ENCODE measurements at places on chromosomes 1 and 21.

GRCh38 chr1:233732206-233732605, 118.3 kb downstream of the KCNK1 start:
- no peak for DNase-seq

GRCh38 chr1:33137800-33138199, 44.0 kb downstream of the TRIM62 start:
- no peak for DNase-seq

DNA sequence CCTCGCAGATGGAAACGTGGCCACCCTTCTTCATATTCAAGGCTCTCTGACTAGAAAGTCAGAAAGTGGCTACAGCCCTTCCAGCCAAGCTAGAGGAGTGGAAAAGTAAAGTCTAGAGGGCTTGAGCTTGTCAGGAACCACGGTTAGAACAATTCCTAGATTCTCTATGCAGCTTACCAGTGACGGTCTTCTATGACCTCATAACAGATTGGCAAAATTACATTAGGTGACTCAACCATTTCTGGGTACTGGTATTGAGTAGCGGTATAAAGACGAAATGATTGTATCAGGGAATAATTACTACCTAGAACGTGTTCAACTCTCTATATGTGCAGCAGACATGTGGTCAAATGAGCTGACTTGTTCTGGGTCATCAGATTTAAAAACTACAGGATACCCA, 155.0 kb upstream of the RUNX1 start:
- DNase-seq: no peak

GRCh38 chr1:11839727-11840705, 7.6 kb downstream of the NPPA start:
- DNase-seq: no peak

- DNase-seq: no peak
Observed at GRCh38 chr1:247936415-247936814, 11.7 kb downstream of the OR2AJ1 start.

DNA sequence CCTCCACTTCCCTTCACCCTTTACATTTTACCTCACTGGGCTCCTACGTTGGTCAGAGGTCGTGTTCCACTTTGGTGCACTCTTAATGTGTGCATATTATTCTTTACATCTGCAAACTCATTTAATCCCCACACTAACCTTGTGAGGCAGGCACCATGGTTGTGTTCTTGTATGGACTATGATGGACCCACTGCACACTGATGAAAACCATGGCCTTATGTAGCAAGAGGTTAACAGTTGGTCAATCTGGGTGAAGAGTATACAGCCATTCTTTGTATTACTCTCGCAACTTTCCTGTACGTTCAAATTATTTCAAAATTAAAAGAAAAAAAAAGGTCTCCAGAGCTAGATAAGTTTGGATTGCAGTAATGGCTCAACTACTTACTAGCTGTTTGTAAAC, 78.5 kb downstream of the RUNX1 start:
- no peak for DNase-seq

DNA sequence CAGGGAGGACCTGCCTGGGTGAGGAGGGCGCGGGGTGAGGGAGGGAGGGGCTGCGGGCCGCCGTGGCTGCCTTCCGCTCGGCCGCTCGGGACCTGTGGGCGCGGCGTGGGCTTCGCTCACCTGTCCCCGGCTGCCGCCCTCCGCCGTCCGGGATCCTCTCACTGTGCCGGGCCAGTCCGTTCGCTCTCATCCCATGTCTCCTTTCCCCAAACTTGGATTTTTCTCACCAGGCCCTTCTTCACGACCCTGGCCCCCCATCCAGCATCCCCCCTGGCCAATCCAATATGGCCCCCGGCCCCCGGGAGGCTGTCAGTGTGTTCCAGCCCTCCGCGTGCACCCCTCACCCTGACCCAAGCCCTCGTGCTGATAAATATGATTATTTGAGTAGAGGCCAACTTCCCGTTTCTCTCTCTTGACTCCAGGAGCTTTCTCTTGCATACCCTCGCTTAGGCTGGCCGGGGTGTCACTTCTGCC, 362 bp downstream of the ZBTB48 start:
- DNase-seq: no peak

DNA sequence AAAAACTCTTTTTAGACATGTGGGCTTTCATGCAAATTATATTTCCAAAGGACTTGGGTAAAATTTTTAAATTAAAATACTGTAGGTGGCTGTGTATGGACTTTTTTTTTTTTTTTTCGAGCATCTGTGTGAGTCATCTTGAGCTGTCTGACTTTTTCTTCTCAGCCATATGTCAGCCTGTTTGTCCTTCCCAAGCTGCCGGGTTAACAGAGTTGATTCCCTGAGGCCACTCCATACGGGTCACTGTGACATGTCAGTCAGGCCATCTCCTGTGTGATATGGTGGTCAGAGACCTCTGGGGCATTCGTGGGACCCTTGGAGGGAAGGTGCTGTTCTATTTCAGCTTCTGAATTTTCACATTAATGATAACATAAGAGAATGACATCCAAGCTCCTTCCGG, 148.3 kb downstream of the KCNJ6 start:
- DNase-seq: no peak

DNA sequence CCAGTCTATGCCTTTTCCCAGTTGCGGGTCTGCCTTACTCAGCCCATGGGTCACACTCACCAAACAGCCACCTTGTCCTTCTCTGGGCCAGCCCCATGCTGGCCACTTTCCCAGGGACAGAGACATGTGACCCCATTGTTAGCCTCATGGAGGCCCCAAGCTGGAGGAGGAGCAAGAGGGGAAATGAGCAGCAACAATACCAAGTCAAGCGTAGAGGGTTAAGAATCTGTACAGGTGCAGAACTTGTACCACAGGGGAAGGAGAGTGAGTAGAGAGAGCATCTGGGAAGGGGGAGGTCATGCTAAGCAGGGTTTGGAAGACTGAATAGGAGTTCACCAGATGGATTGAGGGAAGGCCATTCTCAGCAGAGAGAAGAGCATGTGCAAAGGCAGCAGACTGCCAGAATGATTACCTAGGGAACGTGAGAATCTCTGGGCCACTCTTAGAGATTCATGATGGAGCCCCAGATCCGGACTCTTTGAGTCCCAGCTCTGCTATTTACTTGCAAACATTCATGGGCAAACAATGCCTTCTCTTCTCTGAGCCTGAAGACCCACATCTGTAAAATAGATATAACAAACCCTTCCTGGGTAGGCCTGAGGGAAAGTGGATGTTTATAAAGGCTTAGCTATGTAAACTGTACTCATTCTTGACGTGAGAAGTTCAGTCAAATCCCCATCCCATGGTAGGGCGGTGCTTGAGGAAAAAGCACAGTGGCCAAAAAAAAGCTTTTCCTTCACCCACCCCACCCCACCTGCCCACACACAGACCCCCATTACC, 2.8 kb upstream of the SLC2A1 start:
- no peak for DNase-seq

DNA sequence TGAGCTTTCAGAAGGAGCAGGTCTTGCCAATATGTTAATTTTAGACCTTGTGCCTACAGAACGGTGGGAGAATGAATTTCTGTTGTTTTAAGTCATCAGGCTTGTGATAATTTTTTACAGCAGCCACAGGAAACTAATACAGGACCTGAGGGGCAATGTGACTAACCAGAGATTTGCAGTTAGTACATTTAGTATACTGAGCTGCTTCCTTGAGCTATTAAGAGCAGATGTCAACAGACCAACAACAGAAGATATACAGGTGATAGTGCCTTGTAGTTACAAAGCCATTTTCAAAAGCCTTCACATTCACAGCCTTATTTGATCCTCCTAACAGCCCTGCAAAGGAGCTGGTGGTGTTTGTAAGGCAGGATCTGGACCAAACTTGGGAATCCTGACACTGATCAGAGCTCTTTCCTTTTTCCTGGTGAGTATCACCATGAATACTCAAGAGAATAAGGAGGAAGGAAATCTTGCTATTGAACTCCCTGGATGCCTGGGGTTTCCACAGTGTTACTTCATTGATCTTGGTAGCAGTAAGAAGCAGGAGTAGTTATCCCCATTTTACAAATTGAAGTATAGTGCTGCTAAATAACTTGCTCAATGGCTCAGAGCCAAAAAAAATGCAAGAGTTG, 4.7 kb upstream of the SLAMF1 start:
- DNase-seq: no peak

DNA sequence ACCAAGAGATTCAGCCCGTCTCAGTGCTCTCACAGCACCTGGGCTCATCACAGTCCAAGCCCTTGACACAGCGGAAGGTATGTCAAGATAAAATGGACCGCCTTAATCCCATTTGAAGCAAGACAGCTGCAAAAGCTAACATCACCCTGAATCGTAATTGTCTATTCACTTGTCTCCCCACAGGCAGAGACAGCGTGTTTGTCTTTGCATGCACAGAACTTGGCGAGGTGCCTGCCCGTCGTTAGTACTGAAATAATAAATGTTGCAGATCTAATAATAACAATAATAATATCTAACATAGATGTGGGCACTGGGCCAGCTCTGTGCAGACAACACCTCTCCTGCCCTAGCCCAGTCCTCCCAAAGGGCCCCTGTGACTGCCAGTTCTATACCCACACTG, 271.7 kb downstream of the NPHP4 start:
- no peak for DNase-seq

- no peak for DNase-seq
Observed at GRCh38 chr1:183476081-183476480, 3.8 kb downstream of the SMG7 start.

DNA sequence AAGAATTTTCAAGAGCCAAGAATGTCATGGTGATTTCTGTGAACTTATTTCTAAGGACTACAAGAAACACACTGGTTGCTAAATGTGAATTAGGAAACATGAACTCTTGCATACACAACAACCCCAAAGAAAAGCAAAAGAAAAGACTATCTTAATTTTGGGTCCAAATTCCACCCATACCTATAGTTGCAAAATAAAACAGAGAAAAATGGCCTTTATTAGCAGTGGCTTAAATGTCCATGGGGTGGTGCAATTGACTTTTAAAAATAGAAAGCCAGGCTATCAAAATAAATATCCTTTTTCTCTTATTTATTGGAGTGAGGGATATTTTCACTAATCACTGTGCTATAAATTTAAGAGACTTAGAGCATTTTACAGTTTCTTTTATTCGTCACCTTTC, 80.9 kb upstream of the DPYD start:
- DNase-seq: no peak

GRCh38 chr1:223175633-223176032, 32.6 kb upstream of the TLR5 start:
- DNase-seq: no peak

- no peak for DNase-seq
Observed at GRCh38 chr1:3883194-3883925, 16.7 kb downstream of the C1orf174 start.

DNA sequence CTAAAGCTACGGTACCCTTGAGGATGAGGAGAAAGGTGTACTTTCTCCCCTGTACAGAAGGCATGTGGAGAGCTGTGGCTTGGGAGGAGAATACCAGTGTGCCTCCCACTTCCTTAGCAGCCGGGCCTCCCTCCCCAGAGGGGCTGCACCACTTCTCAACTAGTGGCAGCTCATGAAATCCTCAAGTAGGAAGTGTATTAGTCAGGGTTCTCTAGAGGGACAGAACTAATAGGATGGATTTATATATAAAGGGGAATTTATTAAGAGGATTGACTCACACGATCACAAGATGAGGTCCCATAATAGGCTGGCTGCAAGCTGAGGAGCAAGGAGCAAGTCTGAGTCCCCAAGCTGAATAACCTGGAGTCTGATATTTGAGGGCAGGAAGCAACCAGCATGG, 53.1 kb upstream of the PPP2R5A start:
- DNase-seq: no peak

GRCh38 chr1:201224666-201225370, 34.2 kb downstream of the IGFN1 start:
- DNase-seq: no peak

- DNase-seq: peak; percentile 43
Observed at GRCh38 chr1:16386454-16387113, 19.5 kb downstream of the SZRD1 start.

- no peak for DNase-seq
Observed at GRCh38 chr1:198850196-198850595, 211.4 kb downstream of the PTPRC start.

DNA sequence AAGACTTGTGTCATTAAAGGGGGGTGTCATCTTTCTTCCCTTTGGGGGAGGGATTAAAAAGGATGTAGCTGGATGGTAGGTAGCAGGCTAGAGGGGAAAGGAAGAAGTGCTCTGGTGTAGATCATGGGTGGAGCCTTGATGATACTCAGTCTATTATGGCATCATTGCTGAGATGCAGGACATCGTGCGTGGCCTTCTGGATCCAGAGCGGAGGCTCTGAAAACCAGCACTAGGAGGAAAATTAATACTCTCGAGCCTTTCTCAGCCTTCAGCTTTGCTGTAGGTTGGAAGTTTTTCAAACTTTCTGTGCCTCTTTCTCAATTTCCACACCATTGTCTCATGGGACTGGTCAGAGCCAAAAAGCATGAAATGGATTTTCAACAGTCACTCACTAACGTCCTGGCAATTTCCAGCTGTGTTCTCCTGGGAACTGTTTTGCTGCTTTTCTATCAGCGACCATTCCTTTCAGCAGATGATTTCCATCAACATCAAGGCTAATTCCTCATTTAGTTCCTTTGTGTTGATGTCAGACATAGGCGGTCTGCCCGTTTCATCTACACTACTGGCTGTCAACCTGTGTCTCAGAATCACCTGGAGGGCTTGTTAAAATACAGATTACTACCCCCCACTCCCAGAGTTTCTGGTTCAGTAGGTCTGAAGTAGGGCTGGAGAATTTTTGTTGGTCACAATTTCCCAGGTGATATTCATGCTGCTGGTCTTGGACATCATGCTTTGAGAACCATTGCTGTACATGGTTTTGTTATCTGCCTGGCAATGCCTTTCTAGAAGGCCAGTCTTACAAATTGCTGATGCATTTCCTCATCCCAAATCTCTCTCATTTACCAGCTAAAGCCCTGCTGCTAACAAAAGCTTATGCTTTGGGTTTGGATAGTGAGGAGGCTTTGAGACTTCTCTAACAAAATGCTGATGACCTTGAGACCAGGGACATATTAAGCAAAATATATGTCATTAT, 7.7 kb downstream of the CACNA1E start:
- DNase-seq: no peak

- no peak for DNase-seq
Observed at GRCh38 chr1:204782118-204782700, 88.5 kb upstream of the NFASC start.

GRCh38 chr1:174191349-174191862, 32.1 kb downstream of the RABGAP1L start:
- no peak for DNase-seq

DNA sequence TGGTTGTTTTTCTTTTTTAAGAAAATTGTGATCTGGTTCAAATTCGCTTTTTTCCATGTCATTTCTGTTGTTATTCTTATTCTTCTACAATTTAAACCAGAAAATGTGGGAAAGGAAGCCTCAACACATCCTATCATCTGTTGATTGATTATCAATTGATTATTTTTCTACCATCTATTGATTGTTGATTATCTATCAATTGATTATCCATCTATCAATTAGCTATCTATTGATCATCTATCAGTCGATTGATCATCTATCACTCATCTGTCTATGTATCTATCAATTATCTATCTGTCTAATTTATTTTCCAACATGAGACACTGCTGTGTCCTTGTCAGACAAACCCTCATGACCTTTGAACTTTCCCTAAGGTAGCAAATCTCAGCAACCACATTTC, 136.1 kb upstream of the ARHGEF16 start:
- DNase-seq: no peak

- DNase-seq: no peak
Observed at GRCh38 chr1:183242556-183242955, 56.5 kb downstream of the LAMC2 start.

All from pulmonary artery endothelial cell (primary cell).